Mesangial cell (primary cell): ENCODE measurements at places on chromosomes 16 and 17. TPM values are rescaled to one million over a fixed set of nuclear protein-coding genes. Genes with fewer than 3 reads are reported as not detected.

The NLRC3 gene
- not detected in 2 replicates for total RNA-seq

The TMEM219 gene
- 89.3 and 173 TPM in 2 replicates for total RNA-seq

The HOXB2 gene
- 25.6 and 51.0 TPM in 2 replicates for total RNA-seq

The KRT25 gene
- not detected in 2 replicates for total RNA-seq

The ITGB3 gene
- 148 and 185 TPM in 2 replicates for total RNA-seq

The NXPH3 gene
- under 0.01 TPM in 1 of 2 replicates, not detected in the other for total RNA-seq

The UNK gene
- total RNA-seq = 17.5 and 23.6 TPM in 2 replicates

The KRTAP2-1 gene
- total RNA-seq = not detected in 2 replicates

The IL34 gene
- under 0.01 and 2.2 TPM in 2 replicates for total RNA-seq

The HSF5 gene
- 0.16 and 0.25 TPM in 2 replicates for total RNA-seq

The CLEC19A gene
- total RNA-seq = not detected in 2 replicates

The ZNF213 gene
- total RNA-seq = 5.9 and 9.9 TPM in 2 replicates

The UTS2R gene
- not detected in 2 replicates for total RNA-seq

The TMEM11 gene
- 30.9 and 42.5 TPM in 2 replicates for total RNA-seq

The LAT gene
- 3.7 and 6.2 TPM in 2 replicates for total RNA-seq

The NECAB2 gene
- total RNA-seq = 1.3 TPM in 1 of 2 replicates, not detected in the other

The PPY gene
- total RNA-seq = not detected in 2 replicates

The SDR42E1 gene
- 5.5 and 6.5 TPM in 2 replicates for total RNA-seq

The ZG16 gene
- not detected in 2 replicates for total RNA-seq

The TUBB3 gene
- 488 and 691 TPM in 2 replicates for total RNA-seq

The DOC2A gene
- 0.49 and 0.76 TPM in 2 replicates for total RNA-seq

The CD79B gene
- 0.76 TPM in 1 of 2 replicates, not detected in the other for total RNA-seq

The SLFN12 gene
- total RNA-seq = 5.8 and 6.7 TPM in 2 replicates

The BEAN1 gene
- 0.81 and 4.3 TPM in 2 replicates for total RNA-seq

The ANKFY1 gene
- 18.7 and 25.0 TPM in 2 replicates for total RNA-seq
